Activated naive CD4-positive, alpha-beta T cell treated with anti-CD3 and anti-CD28 coated beads, Interleukin-2, amount 50 U/mL, for 72 hours (primary cell): ENCODE measurements at places on chromosomes 16 and 17. TPM values are rescaled to one million over a fixed set of nuclear protein-coding genes. Genes with fewer than 3 reads are reported as not detected.

- no peak for DNase-seq
Measured at GRCh38 chr17:49746791-49747490, 17.0 kb downstream of the FAM117A start.

- DNase-seq: no peak
Measured at GRCh38 chr17:65055280-65055707, 1.2 kb downstream of the GNA13 start.

RANGRF gene
- 39.7 TPM for total RNA-seq

HCFC1R1 gene
- total RNA-seq: 47.3 TPM

LLGL2 gene
- 12.8 TPM for total RNA-seq

- peak; percentile 65 for DNase-seq
Measured at GRCh38 chr17:63406689-63407330, 39.3 kb downstream of the CYB561 start.

- DNase-seq: no peak
Measured at GRCh38 chr17:32798938-32799337, 78.0 kb downstream of the MYO1D start.

GRCh38 chr17:27352448-27353032 lies 58.6 kb downstream of the WSB1 start:
- no peak for DNase-seq

- no peak for DNase-seq
Measured at GRCh38 chr17:76079956-76080767, 1.2 kb downstream of the ZACN start.

DNA sequence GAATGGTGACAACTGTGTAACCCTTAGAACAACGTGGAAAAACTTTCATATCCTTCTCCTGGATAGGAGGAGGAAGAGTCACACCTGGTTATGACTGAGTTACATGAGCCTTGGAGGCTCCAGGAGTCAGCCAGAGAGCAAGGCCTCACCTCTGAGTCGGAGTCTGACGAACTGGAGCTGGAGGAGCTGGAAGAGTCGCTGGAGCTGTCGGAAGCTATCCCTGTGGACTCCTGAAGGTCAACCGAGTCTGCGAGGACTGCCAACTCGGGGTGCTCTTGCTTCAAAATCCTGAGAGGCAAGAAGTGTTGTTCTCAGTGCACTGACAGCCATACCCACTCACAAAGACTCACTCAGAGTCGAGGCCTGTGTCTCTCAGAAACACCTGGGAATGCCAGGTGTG lies 6.2 kb downstream of the JMJD6 start:
- no peak for DNase-seq

CNEP1R1 gene
- total RNA-seq: 42.9 TPM

CD300C gene
- total RNA-seq: not detected

ALKBH5 gene
- total RNA-seq: 79.5 TPM

DNA sequence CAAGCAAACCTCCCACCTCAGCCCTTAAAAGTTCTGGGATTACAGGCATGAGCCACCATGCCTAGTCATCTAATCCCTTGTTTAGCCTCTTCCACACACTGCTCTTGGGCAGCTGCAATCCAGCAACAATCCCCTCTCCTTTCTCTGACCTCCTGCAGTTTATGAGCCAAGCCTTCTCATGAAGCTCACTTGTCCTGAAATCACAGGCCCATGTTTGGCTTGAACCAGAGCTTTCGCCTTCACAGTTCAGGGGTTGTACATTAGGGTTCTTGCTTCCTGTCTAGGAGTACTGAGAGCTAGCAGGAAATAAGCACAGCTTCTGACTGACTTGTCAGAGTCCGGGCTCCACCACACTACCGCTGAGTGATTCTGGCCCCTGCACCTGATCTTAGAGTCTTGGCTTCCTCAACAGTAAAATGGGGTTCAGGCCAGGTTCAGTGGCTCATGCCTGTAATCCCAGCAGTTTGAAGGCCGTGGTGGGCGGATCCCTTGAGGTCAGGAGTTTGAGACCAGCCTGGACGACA lies 16.3 kb downstream of the ERAL1 start:
- peak; percentile 46 for DNase-seq

CDH1 gene
- 1.1 TPM for total RNA-seq

KRTAP16-1 gene
- not detected for total RNA-seq

HP gene
- not detected for total RNA-seq

GRCh38 chr17:79132271-79133064 lies 57.8 kb downstream of the ENGASE start:
- DNase-seq: no peak

DNA sequence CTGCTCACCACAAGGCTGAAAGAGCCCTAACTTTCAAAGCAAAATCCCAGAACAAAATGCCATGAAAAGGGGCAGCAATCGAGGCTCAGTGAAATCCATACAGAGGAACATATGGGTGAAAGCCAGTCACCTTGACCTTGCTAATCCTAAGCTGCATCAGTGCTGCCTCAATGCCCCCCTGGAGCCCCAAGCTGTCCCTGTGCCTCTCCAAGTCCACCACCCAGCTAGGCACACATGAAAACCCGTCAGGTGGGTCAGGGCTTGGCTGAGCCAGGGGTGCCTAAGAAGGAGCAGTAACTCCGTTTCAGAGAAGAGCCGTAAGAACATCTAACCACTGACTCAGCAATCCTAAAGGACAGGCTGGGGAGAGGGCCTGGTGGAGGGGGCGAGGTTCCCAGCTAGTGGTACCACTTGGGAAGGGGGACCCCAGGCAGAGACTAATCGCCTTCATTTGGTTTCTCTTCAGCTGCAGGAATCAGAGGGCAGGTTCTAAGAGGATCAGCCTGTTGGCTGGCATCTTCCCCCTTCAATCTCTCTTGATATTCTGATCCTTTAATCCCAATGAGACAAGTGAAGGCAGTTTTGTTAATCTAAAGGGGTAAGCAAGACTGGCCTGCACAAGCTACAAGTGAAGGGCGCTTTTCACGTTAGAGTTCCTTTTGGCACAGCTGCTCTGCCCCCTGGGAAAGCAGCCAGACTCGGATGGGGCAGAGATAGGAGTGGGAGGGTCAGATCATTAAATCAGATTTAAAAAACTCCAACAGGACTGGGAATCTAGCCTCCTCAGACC lies 7.6 kb downstream of the PITPNA start:
- no peak for DNase-seq

DNA sequence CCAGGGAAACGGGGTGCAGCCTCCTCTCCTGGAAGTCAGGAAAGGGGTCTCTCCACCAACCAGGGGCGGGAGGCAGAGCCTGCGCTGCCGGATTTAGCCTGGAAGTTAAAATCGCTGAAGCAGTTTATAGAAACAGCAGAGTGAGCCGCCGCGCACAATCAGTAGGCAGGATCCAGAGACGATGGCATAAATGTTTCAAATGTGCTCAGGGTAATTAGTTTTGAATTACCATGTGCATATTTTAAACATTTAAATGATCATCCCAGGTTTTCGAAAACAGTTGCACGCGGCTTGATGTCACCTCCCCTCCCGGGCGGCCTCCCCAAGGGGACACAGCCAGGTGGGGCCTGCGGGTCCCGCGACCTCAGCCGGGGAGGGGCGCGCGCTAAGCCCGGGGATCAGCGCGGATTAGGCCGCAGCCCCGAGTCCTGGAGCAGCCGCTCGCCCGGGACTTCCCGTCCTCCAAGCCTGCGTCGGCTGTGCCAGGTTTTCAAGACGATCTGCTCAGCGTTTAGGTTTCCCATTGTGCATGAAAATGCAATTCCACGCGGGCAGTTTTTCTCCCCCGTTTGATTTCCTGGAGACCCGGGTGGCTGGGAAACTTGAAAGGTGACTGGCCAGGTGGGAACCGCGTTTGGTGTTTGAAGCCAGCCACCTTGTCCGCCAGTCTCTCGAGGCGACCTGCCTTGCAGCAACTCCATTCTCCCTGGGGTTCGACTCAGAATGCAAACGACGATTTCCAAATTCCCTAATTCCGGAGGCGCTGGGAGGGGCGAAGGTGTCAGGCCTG lies 78.3 kb downstream of the RPA1 start:
- DNase-seq: no peak

GRCh38 chr17:45824475-45824874 lies 20.2 kb upstream of the SPPL2C start:
- no peak for DNase-seq

DNA sequence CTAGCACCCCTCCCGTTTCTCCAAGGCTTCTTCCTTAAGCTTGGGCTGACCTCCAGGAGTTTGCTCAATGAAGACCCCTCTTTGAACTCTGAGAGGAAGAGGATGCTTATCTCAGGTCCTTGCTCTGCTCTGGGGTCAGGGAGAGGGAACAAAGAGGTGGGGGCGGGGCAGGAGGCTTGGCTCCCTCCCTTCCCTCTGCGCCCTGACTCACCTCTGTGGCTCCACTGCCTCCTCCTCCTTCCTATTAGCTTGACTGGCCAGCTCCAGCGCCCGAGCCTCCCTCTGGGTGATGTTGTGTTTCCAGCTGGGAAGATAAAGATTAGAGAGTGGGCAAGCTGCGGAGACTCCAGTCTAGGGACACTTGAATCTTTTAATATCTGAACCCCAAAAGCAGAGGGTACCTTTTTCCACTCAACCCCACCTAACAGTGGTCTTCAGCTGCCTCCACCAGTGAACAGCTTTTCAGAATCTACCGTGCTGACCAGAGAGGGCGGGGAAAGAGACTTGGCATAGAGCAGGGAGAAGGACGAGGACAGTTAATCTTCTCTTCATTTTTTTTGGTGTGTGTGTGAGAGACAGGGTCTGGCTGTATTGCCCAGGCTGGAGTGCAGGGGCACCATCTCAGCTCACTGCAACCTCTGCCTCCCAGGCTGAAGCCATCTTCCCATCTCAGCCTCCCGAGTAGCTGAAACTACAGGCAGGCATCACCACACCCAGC lies 6.7 kb downstream of the GIP start:
- DNase-seq: no peak

ZSCAN10 gene
- 0.68 TPM for total RNA-seq

DNA sequence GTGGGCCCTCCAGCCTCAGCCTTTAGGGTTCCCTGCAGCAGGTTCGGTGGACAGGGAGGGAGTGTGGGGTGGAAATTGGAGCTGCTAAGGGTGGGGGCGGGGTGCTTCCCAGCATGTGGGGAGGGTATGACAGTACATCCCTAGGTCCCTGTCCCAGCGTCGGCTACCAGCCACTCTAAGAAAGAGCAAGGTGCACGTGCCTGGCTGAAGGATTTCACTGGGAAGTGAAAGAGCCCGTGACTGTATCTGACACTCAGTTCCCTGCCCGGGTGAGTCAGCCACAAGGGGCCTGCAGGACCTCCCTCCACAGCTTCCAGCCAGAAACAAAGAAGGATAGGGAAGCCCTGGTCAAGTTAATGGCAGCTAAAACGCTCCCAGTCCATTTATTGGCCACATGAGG lies 4.1 kb downstream of the SNRNP25 start:
- no peak for DNase-seq

DNA sequence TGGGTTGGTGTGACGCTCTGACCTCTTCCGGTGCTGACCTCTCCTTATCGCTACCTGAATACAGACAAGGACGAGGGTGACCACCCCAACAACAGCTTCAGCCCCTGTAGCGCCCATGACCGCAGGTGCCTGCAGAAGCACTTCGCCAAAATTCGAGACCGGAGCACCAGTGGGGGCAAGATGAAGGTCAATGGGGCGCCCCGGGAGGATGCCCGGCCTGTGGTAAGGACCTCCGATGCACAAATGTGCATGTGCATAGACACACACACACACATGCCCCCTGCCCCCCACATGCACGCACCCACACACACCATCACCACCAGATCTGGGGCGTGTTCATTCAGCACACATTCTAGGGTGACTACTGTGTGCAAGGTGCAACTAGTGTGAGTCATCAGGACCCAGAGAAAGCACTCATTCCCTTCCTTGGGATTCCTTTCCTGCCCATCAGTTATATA lies 9.7 kb downstream of the IGFBP4 start:
- DNase-seq: no peak

TGFB1I1 gene
- total RNA-seq: 0.73 TPM

DNA sequence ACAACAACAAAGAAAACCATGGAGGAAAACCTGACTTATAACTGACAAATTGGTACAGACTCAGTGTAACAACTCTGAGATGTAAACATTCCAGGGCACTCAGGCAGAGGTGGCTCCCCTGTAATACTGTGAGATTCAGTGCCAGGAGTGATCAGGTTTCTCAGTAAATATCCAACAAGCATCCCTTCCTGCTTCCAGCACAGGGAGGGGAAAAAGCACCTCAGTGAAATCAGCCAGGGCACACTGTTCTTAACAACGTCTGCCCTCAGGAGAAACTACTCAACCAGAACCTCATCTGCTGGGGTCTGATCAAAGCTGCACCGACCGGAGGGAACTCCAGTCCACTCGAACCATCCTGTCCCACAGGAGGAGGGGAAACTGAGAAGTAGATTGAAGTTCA lies 52.3 kb downstream of the AMFR start:
- DNase-seq: no peak

KRTAP4-3 gene
- not detected for total RNA-seq

GRCh38 chr17:13253733-13254410 lies 236.0 kb upstream of the ELAC2 start:
- no peak for DNase-seq

- no peak for DNase-seq
Measured at GRCh38 chr17:7285679-7286078, 4.2 kb downstream of the SLC2A4 start.

DNA sequence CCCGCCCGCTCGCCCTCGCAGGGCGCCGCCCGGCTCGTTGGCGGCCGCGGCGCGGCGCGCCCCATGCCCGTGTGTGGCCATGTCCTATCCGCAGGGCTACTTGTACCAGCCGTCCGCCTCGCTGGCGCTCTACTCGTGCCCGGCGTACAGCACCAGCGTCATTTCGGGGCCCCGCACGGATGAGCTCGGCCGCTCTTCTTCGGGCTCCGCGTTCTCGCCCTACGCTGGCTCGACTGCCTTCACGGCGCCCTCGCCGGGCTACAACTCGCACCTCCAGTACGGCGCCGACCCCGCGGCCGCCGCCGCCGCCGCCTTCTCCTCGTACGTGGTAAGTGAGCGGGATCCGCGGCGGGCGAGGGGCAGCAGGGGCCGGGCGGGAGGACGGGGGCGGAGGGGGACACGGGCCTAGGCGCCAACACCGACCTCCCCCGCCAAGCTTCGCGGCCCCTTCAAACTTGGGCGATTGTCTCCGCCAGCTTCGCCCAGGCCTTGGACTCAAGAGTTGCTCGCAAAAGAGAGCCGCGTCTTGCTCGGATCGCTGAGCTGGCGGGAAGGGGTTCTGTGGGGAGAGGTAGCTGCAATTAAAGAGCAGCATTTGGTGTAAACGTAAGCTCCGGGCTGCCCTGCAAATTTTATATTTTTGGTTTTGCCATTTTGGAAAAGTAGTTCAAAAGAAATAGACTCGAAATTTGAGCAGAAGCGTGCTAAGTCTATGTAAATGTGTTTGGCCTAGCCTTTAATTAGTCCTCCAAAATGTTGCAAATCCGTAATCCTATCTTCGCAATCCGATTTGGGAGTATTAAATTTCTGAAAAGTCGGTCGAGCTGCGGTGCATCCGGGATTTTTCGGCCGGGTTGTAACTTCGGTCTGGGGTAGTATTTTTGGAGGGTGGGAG lies 702 bp downstream of the IRX5 start:
- no peak for DNase-seq

- DNase-seq: no peak
Measured at GRCh38 chr17:66689221-66689620, 145.7 kb upstream of the CACNG5 start.

- DNase-seq: no peak
Measured at GRCh38 chr16:65767125-65767524, 599.4 kb upstream of the CDH5 start.

RNF227 gene
- 4.8 TPM for total RNA-seq

DNA sequence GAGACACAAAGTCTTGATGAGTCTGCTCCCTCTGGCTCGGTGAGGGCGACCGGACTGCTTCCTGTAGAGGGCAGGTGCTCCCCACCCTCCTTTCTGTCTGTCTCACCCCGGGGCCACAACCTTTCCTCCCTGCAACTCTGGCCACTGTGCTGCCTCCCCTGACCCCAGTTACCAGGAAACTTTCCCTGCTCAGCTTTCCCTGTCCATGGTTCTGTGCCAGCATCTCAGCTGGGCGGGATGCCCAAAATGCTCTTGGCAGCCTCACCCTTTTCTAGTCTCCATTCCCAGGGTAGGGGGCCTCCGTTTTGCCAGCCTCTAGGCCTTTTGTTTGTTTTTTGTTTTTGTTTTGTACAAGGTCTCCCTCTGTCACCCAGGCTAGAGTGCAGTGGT lies 1.4 kb downstream of the PLD2 start:
- no peak for DNase-seq
